Panc1 (cell line): ENCODE measurements at places on chromosomes 12 and 14.

GRCh38 chr14:35202195-35202594 lies 79.8 kb downstream of the PRORP start:
- DNase-seq, result no peak

- no peak for DNase-seq
Observed at GRCh38 chr14:100239211-100239839, 381 bp downstream of the YY1 start.

DNA sequence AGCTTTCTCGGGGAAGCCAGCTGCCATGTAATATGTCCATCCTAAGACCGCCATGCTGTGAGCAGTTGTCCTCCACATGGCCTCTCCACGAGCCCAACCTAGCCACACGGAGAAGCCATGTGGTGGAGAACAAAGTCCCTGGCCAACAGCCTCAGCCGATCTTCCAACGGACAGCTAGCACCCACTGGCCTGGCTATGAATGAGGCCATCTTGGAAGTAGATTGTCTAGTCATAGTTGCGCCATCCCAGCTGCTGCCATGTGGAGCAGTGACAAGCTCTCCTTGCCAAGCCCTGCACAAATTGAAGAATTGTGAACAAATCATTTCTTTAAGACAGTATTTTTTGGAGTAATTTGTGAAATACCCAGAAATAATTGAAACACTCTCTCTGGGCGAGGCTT lies 49.3 kb upstream of the USP44 start:
- DNase-seq, result no peak

DNA sequence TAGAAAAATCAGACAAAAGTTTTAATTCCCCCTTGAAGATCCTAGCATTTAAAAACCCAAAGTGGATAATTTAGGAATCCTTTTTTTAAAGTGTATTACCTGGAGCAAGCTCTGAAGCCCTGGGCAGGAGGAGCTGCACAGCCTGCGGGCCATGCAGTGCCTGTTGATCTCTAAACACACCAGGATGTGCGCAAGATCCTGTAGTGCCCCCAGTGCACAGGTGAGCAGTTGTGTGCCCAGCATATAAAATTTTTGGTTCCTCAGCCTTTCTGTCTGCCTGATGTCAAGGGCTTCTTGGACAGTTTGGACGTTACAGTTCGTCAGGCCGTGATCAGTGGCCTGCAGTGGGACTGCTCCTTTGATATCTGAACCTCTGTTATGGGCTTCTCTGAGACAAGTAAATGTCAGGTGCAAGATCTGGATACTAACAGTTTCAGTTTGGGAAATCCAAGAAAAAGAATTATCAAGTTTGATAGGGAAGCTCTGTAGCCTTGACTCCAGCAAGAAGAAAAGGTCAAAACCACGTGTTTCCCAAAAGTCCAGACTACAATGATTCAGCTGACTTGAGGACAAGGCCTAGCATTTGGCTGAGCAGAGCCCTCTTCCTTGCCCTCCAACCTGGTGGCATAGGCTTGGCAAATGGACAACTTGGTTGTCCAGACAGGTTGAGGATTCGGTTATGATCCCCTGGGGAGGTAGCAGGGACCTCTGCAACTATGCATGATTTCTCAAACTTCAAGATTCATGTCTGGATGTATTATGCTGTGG lies 1.0 kb downstream of the ATXN7L3B start:
- DNase-seq, result no peak

- no peak for DNase-seq
Observed at GRCh38 chr12:44507461-44507860, 368.7 kb downstream of the NELL2 start.

DNA sequence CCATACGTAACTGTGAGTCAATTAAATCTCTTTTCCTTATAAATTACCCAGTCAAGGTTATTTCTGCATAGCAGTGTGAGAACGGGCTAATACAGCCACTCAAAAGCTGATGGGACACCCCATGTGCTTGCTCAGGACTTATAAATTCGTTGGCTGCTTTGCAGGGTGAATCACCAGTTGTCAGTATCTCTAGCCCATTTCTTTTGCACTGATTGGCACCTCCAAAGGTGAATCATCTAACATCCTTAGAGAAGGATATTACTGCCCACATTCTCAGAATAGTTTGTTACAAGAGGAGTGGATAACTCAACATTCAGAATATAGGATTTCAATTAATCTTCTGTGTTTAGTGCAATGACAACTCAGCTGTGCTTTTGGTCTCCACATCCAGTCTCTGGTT lies 601.5 kb downstream of the KCNH5 start:
- DNase-seq, result no peak

- no peak for DNase-seq
Observed at GRCh38 chr12:50006280-50006679, 19.0 kb downstream of the RACGAP1 start.

DNA sequence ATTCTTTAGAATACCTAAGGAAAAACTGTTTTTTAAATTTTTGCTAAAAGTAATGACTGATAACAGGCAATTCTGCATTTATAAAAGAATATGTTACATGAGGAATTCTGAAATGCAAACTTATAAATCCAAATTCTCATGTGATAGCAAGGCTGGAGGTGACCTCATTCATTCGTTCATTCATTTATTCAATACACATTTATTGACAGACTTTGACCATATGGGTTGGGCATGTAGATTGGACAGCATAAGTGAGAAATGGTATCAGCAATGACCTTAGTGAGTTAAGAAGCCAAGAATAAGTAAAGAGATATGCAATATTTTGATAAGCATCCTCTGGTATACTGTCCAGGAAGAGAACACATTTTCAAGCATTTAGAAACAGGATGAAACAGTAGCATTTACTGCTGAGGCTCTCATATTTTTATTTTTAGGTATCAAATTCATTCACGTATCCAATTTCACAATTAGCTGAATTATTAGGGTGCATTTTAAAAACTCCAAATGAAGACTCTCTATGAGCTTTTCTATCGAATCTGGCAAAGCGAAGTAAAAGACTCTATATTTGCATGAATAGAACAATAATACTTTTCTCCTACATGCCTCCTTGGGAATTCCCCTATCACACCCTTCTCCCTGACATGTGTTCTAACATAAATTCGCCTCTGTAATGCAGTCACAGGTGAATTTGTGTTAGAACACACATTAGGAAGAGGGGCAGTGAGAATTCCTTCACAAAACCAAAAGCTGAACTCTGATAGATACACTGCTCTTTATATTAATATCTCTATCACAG lies 49.9 kb downstream of the PEBP1 start:
- DNase-seq, result no peak

GRCh38 chr14:102206918-102207317 lies 67.2 kb downstream of the WDR20 start:
- DNase-seq, result no peak

DNA sequence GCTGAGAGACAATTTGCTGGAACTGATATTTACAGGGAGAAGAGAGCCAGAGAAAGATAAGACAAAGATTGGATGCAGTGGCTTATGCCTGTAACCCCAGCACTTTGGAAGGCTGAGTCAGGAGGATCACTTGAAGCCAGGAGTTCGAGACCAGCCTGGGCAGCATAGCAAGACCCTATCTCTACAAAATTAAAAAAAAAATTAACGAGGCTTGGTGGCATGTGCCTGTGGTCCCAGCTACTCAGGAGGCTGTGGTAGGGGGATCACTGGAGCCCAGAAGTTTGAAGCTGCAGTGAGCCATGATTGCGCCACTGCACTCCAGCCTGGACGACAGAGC lies 2.9 kb upstream of the P2RX7 start:
- no peak for DNase-seq

- no peak for DNase-seq
Observed at GRCh38 chr14:97712471-97712870, 915.3 kb downstream of the VRK1 start.

GRCh38 chr14:102222009-102222575 lies 82.4 kb downstream of the WDR20 start:
- DNase-seq, result no peak

DNA sequence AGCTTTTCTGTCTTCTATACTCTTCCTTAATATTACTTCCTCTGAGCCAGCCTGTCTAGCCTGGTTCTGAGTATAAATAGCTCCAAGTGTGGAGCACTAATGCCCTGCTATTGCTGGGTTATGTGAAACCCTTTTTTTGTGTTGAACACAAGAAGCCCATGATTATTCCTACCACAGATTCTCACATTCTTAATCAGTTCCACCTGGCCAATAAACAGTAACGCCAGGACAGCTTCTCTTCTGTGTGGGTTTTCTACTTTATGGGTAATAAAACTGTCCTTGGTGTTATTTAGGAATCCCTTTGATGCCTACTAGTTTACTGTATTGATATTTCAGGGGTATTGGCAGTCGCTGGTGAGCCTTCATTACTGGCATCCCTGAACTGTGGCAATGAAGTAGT lies 48.9 kb upstream of the LRIG3 start:
- DNase-seq, result no peak

- no peak for DNase-seq
Observed at GRCh38 chr14:54450535-54450934, 9.4 kb upstream of the CNIH1 start.

GRCh38 chr12:115423546-115423987 lies 739.6 kb upstream of the TBX3 start:
- DNase-seq, result no peak

GRCh38 chr14:93566065-93566693 lies 135.4 kb downstream of the UNC79 start:
- no peak for DNase-seq

DNA sequence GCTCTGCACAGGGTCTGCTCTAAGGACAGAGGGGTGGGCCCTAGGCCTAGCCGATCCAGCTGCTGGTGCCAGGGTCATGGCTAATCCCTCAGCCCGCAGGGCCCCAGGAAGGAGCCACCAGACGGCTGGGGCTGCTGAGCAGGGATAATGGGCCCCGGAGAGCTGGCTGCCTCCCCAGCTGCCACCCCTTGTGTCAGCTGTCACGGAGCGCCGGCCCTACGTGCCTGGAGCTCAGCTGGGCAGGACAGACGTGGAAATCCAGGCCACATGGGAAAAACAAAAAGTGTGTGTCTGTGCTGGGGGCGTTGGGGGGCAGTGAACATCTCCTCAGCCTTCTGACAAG lies 36.2 kb downstream of the CHGA start:
- no peak for DNase-seq

GRCh38 chr14:52494444-52494843 lies 57.9 kb downstream of the TXNDC16 start:
- DNase-seq, result no peak

- DNase-seq, result no peak
Observed at GRCh38 chr14:101719708-101720107, 41.8 kb upstream of the PPP2R5C start.

- DNase-seq, result no peak
Observed at GRCh38 chr14:65156568-65157366, 54.5 kb upstream of the MAX start.

DNA sequence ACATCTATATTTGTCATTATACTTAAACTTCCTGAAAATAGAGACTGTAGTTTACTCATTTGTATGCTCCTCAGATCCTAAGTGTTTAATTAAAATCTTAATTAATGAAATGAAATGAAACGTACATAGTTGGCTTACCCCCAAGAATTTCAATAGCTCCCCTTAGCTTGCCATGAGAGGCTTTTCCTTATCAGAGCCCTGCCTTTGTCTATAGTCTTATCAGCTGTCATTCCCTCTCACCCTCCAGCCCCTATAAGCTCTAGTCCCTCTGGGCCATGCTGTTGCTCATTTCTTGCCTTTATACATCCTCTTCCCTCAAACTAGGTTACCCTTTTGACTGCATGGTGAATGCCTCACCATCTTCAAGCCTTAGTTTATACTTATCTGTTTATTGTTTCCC lies 1.1 kb upstream of the RTRAF start:
- DNase-seq, result no peak

- DNase-seq, result no peak
Observed at GRCh38 chr12:100077367-100077766, 65.3 kb downstream of the BLTP3B start.

DNA sequence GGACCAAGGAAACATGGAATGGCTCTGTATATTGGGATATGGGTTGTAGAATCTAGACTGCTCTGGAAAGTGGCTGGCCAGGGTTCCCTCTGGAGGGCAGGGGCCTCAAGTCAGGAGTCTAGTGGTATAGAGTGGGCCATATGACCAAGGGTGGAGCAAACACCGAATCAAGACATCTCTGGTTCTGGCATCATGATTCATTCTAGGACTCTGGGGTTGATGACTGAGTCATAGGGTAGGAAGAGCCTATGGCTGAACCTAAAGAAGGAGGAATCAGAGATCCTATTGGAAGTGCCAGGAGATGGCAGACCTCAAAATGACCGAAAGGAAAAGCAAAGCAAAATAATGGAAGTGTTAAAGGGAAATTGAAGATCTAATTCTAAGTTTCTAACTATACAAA lies 356.4 kb upstream of the PRICKLE1 start:
- DNase-seq, result no peak

GRCh38 chr12:7907009-7907408 lies 29.0 kb downstream of the SLC2A3 start:
- no peak for DNase-seq

DNA sequence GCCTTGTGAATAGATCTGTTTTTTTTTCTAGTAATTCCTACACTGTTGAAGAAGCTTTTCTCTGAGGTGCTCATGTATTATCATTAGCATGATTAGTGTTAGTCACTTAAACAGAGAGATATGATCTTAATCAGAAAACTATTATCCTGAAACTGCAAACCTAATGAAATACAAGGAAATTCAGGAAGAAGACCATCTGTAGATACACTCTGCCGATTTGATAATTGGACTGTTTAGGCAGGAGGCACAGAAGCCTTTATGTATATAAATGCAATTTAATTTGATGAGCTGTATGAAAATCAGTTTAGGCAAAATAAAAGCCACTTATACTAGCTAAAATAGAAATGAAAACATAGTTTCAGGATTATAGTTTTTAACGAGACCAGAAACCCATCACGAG lies 23.3 kb downstream of the PDZRN4 start:
- DNase-seq, result no peak

- DNase-seq, result no peak
Observed at GRCh38 chr12:62575036-62575435, 108.4 kb downstream of the MON2 start.

DNA sequence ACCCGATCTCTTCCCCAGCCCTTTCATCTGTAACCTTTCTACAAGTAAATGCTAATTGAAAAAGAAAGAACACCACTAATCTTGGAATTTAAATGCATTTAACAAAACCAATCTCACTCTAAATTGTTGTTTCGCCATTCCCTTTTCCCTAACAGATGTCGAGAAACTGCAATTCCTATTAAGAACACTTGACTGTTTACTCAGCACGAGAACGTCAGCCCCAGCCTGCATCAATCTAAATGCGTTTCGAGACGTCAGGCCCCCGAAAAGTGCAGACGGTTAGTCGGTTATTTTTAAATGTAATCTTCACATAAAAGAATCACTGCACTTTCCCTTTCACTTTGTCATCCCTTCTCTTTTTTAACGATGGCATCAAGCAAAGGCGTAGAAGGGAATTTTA lies 837.6 kb downstream of the VRK1 start:
- DNase-seq, result no peak

DNA sequence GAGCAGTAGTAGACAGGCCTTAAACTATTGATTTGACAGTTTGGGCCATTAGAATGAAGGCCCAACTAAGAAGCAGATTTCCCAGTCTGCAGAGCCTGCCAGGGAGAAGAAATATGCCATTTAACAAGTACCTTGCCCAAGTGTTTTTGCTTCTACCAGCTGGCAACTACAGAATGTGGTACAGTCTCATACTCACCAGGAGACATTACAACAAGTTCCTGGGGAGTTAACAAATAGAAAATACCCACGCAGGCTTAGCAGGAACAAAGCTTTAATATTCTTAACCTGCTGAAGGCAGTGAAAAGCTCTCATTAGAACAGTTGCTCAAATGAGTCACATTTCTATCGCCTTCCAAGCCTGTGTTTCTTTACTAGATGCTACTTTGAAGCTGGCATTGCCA lies 241.0 kb downstream of the TMEM117 start:
- DNase-seq, result no peak
